ENCODE measurements at places on chromosomes 1 and 21.
A peak's percentile ranks its signal among the peaks of the same experiment; 100 is the strongest.

DNA sequence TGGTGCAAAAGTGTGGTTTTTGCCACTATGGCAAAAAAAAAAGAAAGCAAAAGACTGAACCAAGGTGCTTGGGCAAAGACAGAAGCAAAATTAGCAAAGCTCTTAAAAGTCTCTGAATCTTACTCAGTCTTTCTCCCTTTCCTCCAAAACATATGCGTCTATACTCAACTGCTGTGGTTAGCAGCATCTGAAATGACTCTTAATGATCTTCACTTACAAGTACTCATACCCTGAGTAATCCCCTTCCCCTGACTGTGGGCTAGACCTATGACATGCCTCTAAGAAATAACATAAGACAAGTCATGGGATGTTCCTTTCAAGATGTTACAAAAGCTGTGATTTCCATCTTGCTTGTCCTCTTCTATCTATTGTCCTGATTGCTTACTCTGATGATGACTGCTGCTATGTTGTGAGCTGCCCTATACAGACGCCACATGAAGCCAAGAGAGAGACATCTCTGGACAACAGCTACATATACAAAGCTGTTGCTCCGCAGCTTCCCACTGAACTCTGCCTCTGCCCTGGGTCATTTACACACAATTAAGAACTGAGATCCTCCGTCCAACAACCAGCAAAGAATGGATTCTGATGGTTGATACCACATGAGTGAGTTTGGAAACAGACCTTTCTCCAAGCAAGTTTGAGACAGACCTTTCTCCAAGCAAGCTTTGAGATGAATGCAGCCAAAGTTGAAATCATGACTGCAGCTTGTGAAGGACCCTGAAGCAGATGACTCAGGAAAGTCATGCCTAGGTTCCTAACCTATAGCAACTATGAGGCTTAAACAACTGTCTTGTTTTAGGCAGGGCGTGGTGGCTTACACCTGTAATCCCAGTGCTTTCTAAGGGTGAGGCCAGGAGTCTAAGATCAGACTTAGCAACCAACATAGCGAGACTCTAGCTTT, 55.2 kb downstream of the PUM1 start:
- no peak for DNase-seq

DNA sequence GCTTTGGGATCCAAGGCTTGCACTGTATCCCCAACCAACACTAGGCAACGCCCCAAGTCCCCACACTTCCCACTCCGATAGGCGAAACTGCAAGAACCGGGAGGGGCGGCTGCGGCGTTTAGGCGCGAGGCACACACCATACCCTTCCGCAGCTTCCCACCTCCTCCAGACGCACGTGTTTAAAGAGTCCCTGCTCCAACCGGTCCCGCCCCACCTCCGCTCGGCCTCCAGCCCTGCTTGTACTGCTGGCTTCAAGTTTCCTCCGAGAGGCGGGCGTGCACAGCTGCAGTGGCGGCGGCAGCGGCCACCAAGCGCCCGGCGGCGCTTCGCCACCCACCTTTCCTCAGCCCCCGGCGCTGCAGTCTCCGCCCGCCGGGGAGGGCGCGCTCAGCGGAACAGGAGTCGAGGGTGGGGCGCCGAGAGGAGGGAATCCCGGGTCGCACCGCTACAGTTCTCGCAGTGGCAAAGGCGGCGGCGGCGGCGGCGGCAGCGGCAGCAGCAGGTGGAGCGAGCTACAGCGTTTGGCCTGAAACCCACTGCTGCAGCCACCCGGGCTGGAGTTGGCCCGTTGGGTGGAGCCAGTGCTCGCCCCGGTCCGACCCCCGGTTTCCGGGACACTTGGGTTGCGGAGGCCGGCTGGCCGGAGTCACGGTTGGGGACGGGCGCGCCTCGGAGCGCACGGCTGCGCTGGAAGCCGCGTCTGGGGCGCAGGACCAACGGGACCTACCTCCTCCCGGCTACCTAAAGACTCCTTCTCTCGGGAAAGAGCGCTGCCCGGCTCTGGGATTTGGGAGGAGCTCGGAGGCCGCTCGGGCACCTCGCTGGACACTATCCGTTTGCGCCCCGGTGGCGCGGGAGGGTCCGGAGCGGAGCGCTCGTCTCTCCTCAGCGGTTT, at the start of gene CNIH3:
Gene CNIH3 (plus strand): TSS at position 457 of the 895 bp plus-strand sequence. CDS start 858 bp downstream, outside the sequence.
- DNase-seq = peak; percentile 90

DNA sequence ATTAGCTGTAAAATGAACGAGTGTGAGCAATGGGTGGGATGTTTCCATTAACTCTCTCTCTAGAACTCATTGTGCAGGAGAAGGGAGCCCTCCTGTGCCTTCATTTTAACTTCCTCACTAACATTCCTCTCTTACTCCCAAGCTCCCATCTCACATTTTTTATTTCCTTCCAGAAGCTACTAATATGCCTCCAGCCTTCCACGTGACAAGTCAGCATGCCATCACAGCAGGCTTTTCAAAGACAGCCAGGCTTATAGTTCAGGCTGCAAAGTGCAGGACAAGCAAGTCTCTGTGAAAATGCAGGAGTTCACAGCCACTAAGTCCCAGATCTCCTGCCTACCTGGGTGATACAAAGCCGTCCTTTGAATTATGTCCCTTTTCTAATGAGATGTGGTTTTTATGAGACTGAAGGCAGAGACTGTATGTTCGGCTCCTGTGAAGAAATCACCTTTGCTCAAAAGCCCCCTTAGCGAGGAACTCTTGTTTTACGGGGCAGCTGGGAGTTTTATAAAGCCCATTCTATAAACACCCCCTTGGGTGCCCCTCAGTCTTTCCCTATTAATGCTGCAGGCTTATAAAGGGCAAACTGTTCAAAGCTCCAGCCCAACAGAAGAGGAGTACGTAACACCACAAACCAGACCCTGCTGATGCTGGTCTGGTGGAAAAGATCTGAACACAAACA, 14.8 kb upstream of the ANGPTL7 start:
- no peak for DNase-seq

DNA sequence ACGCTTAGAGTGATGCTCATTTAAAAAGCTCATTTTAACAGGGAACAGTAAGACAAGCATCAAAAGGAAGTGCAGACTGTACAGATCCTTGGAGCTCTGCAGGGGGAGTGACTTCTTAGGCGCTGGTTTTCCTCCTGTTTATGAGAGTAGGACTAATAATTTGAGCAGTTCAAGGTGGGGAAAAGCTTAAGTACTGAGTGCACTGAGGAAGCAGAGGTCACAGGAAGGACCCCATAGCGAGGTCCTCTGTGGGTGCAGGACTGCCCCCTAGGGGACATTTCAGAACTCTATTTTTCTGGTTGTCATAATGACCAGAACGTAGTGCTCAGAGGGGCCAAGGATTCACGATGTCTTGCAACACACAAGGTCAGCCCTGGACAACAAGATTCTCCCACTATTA, 112.1 kb downstream of the HLCS start:
- DNase-seq = no peak

DNA sequence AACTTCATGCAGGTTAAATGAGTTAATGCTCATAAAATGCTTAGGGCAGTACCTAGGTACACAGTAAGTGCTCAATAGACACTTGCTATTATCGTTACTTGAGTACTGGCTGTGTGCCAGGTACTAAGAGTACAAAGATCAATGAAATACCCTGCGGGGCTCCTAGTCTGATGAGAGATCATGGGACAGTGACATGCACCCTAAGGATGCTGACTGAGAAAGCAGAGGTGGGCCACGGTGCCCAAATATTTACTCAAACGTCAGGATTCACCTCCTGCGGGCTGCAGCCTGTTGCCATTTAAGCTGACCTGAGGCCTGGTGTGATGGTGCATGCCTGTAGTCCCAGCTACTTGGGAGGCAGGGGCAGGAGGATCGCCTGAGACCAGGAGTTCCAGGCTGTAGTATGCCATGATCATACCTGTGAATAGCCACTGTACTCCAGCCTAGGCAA, 19.8 kb upstream of the LUZP1 start:
- DNase-seq = no peak

DNA sequence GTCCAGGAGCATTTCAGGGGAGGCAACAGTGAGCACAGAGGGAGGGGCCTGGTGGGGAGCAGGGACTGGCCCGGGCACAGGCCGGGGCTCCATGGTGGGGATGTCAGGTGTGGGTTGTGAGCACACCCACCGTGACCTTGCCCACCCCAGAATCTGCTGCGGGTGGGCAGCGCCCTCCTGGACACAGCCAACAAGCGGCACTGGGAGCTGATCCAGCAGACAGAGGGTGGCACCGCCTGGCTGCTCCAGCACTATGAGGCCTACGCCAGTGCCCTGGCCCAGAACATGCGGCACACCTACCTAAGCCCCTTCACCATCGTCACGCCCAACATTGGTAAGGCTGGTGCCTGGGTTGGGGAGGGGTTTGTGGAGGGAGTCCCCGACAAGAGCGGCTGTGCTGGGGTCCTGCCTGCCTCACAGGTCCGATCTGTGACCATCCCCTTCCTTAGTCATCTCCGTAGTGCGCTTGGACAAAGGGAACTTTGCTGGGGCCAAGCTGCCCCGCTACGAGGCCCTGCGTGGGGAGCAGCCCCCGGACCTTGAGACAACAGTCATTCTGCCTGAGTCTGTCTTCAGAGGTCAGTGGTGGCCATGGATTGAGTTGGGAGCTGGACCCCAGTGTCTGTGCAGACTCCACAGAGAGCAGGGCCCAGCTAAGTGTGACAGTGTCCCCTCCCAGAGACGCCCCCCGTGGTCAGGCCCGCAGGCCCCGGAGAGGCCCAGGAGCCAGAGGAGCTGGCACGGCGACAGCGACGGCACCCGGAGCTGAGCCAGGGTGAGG, 14.3 kb downstream of the PSRC1 start:
- no peak for DNase-seq

GRCh38 chr1:149885339-149886120, 13.8 kb upstream of the BOLA1 start:
- DNase-seq = peak; percentile 77

- no peak for DNase-seq
Measured at GRCh38 chr1:110220324-110220723, 10.2 kb downstream of the KCNC4 start.

- no peak for DNase-seq
Measured at GRCh38 chr1:178716111-178716510, 8.9 kb upstream of the RALGPS2 start.

- peak; percentile 17 for DNase-seq
Measured at GRCh38 chr1:170967042-170967910, 31.9 kb downstream of the MROH9 start.

- DNase-seq = no peak
Measured at GRCh38 chr1:112209493-112209892, 186.5 kb upstream of the CTTNBP2NL start.

GRCh38 chr1:6185635-6186382, 5.7 kb upstream of the CHD5 start:
- no peak for DNase-seq

- DNase-seq = no peak
Measured at GRCh38 chr1:4394366-4394765, 260.0 kb upstream of the AJAP1 start.

DNA sequence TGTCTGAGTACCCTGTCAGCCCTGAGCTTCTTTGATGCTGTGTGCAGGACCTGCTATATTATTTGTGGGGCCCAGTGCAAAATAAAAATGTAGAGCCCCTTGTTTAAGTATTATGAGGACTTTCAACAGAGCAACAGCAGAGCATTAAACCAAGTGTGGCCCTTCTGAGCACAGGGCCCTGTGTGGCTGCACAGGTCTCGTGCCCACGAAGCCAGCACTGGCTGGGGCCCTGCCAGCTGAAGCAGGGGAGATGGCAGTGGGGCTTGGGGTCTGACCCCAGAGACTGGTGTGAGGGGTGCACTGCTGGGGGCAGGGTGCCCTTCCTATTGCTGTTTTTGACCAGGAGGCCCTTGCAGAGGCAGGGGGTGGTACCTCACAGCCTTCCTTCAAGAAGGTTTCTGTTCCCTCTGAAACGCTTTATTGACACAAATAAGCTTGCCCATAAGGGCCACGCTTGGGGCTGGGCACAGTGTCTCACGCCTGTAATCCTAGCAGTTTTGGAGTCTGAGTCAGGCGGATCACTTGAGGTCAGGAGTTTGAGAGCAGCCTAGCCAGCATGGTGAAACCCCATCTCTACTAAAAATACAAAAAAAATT, 2.2 kb upstream of the SEMA4A start:
- DNase-seq = no peak

GRCh38 chr1:29569971-29570634, 333.8 kb downstream of the PTPRU start:
- DNase-seq = peak; percentile 74

- DNase-seq = no peak
Measured at GRCh38 chr1:56527548-56528302, 51.6 kb downstream of the PLPP3 start.

DNA sequence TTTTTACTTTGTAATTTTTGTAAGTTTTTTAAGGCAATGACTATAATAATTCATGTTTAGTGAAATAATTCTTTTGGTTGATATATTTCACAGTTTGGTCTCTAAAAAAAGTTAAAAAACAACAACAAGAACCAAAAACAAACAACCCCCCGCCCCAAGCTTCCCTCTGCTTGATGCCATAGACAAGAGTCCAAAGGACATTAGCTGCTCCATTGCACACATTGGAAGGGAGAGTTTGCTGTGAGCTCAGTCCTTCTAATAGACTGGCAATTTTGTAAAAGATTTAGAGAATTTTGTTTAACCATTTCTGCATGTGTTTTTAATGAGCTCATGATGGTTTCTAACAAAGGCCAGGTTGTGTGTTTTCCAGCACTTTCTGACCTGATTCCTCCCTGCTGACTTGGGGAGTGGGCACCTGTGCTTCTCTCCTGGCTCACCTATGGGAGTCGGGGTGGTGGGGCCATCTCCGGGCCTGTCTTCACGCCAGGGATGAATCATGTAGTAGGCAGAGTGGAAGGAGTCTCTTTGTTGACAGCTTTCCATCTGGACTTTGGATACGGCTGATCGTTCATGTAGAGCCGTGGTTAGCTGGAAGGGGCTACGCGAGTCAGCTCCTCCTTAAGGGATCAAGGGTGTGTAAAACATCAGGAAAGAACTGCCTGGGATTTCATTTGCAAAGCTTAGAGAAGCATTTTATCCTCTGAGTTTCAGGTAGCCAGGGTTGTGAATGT, 14.1 kb downstream of the ZBTB18 start:
- no peak for DNase-seq
